ENCODE measurements at places on chromosomes 6 and 20. TPM values are rescaled to one million over a fixed set of nuclear protein-coding genes. Genes with fewer than 3 reads are reported as not detected.

DNA sequence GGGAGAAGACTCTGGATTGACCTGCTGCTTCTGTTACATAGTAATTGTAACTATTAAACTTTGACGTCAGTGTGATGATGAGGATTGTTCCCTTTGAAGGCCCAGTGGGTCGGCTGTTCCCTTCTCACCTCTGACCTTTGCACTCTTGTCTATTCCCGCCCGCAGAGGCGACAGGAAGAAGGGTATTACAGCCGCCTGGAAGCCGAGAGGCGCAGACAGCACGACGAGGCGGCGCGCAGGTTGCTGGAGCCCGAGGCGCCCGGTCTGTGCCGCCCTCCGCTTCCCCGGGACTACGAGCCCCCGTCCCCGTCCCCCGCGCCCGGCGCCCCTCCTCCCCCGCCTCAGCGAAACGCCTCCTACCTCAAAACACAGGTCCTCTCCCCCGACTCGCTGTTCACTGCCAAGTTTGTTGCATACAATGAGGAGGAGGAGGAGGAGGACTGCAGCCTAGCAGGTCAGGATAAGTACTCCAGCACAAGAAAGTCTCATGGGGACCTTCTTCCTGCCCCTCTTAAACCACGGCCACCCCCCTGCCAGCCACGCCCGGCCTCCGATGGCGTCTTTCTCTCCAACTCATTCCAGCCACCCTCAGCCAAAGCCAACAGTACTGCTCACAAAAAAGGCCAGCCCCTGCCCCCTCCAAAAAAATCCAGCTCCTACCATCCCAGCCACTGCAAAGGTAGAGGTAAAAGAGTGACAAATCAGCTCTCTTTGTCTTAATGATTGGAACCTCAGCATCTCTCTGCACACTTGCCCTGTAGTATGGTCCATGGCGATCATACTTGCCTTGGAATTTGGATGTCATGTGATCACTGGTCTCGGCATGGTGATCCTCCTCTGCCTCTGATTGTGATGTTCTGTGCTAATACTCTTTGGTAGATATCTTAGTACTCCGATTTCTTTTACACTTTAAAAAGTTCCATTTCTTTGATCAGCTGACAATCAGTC, 31.6 kb upstream of the KIF25 start:
- DNase-seq = peak; percentile 36

DNA sequence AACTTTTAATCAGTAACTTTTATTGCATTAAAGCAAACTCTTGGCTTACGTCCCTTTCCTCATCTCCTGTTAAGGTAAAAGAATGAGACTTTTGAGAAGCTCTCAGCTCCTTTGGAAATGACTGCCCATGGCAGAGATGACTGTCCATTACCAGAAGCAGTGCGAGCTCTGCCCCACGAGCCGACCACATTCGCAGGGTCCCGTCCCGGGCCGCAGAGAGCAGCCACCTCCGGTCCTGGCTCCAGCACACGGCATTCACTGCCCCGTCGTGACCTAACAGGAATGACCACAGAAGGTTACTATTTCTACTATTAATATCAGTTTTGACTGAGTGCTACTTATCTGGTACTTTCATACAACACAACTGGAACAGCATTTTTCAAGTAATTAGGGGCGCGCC, 63.4 kb downstream of the WDR27 start:
- no peak for DNase-seq

GRCh38 chr6:44157152-44157521, 1.5 kb upstream of the CAPN11 start:
- no peak for DNase-seq

DNA sequence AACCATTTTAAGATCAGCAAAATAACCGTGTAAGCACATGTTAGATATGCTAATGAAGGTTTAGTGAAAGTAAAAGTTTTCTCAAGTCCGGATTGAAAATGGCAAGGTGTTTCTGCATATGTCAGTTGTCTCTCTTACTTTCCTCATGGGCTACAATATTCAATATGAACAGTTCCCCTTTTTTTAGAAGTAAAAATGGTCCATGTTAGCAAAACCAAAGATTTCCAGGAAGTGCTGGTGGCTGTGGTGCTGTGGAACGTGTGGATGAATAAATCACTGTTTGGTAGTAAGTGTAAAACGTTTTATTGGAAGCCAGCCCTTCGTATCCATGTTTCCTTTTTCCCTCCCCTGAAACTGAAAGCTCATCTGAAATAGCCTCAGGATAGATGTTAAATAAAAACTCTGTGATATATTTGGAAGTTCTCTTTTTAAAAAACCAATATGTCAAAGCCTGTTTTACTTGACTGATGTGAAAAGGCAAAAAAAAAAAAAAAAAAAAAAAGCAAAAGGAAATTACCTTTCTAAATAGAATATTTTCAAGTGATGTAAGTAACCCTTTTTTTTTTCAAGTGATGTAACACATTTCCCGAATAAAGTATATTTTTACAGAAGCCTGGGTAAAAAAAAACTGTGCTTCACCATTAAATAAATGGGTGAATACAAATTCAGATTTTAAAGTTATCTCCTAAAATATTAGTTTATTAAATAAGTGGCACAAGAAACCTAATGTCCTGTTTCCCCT, 41.9 kb downstream of the PLEKHG1 start:
- DNase-seq = no peak

DNA sequence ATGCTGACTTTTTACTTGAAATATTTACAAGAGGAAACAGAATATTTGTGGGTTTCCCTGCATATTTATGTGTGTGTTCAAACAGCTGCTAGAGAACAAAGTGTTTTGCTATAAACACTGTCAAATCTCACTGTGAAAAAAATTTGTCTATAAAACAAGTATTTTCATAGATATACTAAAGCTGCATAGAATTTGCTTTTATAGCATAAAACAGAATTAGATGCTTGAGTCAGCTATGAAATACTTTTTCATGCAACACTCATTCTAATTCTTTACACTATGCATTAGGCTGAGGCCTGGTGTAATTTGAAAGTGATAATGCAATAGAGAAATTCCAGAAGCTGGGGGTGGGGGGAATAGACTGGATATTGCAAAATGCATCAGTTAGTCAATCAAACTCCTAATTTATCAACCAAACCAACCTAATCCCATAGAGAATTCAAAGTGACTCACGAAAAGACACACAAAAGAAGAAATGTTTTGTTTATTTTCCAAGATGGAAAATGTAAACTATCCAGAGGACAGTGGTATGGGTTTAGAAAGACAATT, 148.2 kb downstream of the LAMA2 start:
- no peak for DNase-seq

Gene CBLN4
- not detected for total RNA-seq

Gene NRM
- total RNA-seq = 4.1 TPM

Gene BPIFB4
- total RNA-seq = not detected

DNA sequence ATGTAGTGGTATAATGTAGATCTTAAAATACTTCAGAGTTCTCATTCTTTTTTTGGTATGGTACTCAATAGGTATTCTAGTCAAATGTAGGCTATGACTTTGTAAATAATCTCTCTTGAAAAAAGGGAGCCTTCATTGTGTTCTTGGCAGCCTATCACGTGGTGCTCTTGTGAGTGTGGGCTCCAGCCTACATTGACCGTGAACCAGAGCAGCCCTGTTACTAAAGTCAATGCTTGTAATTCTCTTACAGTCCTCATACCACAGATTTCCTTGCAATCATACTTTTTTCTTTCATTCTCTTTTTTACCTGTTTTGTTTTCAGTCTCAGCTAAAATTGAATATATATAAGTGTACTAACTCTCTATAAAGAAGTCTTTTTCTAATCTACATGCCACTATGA, 31.1 kb downstream of the ARID1B start:
- no peak for DNase-seq

Measured in heart right ventricle (tissue), 16 donors.